ENCODE measurements at places on chromosomes 5 and 9.

DNA sequence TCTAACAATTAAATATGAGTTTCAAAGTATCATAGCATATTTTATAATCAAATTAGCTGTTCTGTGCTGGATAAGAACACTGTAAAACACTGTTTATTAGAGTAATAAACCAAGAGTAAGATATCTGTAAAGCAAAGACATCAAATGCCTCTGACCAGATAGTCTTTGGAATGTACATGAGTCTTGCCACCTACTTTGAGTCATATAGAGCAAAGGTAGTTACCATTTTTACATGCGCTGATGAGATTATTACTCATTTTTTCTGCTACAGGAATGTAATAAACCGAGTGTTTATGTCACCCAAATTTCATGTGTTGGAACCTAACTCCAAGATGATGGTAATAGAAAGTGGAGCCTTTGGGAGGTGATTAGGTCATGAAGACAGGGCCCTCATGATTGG lies 654.5 kb downstream of the CETN3 start:
- no peak for DNase-seq

- DNase-seq: no peak
Measured at GRCh38 chr5:143205386-143205785, 198.1 kb downstream of the NR3C1 start.

DNA sequence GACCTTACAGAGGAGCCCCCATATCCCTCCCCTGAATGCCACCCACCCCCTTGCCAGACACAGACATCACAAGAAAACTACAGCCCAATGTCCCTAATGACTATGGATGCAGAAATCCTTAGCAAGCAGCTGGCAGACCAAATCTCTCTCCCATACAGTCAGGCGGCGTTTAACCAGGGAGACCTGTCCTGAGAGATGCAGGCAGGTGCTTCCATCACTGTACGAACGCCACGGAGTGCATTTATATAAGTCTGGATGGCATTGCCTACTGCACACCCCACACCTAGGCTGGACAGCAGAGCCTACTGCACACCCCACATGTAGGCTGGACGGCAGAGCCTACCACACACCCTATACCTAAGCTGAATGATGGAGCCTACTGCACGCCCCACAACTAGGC lies 34.4 kb upstream of the SARDH start:
- no peak for DNase-seq

- no peak for DNase-seq
Measured at GRCh38 chr5:38615042-38615441, 58.6 kb upstream of the LIFR start.

DNA sequence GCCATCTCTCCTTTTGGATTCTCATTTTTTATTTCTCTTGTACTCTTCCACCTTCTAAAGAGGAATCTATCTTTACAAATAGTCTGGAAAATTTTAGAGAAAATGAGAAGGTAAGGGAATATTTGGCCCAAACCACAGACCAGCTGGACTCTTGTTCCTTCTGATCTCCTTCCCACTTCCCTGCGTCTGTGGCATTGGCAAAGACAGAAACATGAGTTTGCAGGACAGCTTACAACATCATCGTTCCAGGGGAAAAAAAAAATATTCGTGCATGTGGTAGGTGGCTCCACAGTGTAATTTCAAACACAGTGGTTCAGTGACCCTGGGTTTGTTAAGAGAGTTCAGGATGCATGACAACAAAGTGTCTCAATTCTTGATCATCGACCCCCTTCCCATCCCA lies 755.0 kb downstream of the DNAH5 start:
- no peak for DNase-seq

DNA sequence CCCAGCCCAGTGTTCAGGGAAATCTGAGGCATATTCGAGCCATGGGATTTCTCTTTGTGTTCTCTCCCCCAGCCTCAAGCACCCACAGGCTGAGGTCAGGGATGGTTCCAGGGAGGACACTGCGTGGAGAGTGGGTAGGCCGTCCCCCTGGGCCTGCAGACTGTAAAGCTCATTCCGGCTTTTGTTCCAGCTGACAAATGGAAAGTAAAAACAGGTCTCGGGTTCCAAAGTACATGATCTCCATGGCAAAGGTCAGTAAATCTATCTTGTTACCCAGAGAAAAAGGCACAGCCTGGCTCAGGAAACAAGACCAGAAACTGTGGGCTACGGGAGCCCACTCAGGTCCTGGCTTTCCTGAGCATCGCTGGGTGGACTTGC lies 116.2 kb downstream of the ROR2 start:
- DNase-seq: no peak

DNA sequence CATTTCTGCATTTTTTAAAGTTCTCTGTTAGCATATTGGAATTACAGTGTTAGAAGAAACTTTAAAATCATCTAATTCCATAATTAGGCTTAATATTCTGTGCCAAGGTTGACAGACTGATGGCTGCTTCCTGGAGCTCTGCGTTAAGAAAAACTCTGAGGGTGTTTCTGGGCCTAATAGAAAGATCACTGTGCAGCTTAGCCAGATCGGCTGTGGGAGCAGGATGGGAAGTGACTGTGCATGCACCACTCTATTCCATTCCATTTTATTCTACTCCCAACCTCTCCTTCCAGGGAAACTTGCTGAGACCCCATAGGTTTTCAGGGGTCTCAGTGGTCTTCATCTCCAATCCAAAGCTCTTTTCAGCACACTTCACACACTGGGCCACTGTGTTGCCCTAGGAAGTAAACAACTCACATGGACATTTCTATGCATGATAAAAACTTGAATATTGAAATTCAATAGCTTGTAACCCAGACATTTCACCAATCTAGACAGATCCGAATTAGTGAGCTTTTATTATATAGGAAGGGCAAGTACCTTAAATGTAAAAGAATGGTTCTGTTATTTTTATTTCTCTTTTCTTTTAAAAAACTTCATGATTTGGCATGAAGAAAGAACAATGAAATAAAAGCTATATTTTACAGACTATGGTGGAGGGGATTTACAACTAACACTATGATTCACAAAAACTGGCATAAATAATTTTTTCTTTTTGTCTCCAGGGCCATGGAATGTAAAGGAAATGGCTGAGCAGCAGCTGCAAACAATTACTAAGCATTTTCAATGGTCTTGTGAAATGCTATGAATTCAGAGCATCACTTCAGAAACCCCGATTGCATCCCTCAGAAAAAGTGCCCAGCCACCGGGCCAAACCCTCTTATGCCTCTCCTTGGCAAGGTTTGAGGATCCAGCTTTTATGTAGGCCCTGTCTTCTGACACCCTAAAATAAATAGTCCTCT lies 51.4 kb upstream of the DAB2 start:
- no peak for DNase-seq

GRCh38 chr5:127988146-127988760 lies 95.3 kb upstream of the SLC12A2 start:
- DNase-seq: no peak

GRCh38 chr9:4741365-4742089 lies 525 bp upstream of the AK3 start:
- no peak for DNase-seq

DNA sequence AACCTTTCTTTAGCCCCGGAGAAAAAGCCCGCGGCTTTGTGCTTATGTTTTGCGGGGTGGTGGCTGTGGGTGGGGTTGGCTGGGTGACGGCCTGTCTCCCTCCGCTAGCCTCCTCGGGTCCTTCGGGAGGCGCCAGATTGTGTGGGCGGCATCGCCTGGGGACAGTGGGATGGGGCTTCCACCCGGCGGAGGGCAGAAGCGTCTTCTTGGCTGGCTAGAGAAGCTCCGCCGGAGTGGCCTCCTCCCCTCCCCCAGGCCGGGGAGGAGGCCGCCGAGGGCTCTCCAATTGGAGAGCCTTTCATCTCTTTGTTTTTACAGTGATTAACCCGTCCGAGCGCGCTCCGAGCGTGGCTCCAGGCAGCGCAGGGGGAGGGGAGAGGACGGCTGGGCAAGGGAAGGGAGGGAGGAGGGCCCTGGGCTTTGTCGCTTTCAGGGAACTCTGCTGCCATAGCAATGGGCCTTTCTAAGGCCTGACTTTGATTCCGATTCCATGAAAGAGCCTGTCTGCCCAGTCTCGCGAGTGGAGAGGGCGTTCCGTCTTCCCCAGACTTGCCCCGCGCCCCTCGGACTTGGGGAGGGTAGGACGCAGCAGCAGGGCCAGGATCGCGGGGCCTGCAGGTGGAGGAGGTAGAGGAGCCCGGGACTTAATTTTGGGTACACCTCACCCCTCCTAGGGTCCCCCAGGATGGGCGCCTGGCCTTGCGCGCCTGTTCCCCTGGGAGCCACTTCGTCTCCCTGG lies 36.7 kb upstream of the TIFAB start:
- DNase-seq: no peak

DNA sequence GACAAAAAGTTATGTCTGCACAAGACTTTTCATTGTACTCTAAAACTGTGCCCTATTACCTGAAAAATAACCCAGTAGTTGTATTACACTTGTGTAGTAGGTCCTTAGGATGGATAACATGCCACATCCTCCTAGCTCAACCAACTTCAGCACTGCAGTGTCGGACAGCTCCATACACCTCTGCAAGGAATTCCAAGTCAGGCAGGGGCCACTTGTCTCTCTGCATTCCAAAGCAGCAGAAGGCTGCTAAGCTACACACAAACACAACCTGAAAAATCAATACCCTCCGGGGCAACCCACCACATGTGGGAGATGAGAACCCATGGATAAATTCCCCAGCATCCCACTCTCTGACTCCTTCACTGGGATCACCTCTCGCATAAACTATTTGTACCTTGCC lies 50.2 kb downstream of the MED10 start:
- no peak for DNase-seq

DNA sequence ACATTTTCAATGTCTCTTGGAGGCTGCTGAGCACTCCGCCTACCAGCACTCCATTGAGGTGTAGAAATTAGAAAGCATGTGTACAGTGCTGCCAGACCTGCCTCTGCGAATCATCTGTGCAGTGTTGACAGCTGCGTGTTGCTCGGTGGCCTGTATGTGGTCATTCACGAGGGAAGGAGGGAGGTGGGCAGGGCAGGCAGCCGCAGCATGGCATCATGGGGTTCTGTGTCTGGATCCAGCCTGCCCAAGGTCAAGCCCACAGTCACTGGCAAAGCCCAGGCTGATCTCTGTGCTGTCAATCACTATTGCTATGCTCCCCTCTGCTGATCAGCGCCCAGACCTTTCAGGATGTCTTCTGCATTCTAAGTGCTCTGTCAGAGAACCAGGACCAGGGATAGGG lies 8.0 kb upstream of the PDZD2 start:
- DNase-seq: no peak

DNA sequence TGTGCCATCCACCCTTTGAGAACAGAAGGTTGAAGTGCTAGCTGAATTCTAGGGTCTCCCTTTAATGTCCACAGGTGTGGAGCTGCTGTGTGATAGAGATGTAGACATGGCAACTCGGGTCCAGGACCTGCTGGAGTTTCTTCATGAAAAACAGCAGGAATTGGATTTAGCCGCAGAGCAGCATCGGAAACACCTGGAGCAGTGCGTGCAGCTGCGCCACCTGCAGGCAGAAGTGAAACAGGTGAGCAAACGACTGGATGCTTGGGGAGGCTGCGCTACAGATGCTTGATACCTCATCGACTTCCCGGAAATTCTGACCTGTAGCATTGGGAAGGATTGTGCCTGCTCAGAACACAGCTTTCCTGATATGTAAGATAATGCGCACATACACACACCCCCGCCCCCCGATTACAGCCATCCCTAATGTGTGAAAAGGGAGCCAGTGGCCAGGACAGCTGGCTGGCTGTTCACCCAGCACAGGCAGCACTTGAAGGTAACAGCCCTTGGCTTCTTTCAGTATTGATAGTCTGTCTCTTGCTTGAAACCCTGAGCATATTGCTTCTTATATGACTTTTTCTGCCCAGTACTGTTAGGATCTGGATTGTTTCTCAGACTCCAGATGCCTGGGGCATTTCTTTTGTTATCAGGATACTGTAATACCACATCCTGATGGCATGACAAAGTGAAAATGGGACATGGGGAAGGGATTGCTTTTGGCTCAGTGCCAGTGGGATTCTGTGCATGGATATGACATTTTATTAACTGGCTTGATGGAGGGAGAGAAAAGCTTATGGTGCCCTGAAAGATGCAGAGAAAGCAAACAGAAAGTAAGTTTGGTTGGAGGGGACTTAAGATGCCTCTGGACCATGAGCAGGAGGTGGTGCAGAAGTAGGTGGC lies 216.8 kb upstream of the OTULINL start:
- DNase-seq: no peak

DNA sequence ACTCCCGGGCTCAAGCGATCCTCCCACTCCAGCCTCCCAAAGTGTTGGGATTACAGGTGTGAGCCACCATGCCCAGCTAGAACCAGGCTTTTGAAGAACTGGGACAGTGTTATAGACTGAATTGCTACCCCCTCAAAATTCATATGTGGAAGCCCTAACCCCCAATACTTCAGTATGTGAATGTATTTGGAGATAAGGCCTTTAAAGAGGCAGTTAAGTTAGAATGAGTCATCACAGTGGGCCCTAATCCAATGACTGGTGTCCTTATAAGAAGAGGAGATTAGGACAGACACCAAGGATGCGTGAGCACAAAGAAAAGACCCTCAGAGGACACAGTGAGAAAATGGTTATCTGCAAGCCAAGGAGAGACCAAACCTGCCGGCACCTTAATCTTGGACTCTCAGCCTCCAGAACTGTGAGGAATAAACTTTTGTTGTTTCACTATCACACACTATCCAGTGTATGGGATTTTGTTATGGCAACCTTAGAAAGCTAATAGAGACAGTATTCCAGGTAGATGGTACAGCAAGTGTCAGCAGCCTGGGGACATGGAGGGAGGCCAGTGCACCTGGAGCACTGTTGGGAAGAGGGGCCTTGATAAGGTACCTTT lies 31.4 kb upstream of the ERGIC1 start:
- DNase-seq: no peak

DNA sequence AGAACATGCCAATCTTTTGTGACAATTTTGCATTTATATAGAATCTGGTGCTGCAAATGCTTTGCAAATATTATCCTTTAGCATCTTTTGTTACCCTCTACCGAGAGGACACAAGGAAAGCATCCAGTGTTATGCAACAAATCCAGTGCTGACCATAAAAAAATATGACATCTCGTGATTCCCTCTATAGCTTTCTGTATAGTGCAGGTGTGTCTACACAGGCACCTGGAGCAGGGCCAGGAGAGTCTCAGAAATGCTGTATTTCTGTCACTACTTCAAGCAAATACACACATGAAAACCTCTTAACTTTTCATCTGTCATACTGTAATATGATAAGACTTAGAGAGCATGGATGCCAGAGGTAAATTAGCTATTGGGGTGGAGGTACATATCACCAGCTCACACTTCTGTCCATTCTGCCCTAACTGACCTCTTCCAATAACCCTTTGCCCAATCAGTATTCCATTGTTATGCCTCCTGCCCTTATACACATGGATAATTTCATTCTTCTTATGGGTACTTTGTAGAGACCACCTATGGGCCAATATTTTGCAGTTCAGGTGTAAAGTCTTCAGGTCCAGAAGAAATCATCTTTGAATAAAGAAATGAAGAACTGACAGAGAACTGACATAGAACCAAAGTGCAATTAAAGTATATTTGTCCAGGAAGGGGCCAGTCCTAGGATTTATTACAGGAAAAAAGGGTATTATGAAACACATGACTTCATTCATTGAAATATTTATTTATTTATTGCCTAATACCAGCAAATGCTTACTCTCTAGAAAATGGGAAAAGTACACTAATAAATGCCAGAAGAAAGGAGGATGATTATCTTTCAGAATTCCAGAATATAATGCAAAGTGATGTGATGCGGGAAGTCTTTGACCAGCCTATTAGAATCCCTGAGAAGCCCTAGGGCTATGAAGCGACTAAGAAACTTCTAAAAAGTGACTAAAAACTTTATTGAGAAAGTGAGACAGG lies 106.5 kb downstream of the EPB41L4A start:
- DNase-seq: no peak

GRCh38 chr9:111258209-111258874 lies 71.7 kb downstream of the OR2K2 start:
- DNase-seq: no peak

- no peak for DNase-seq
Measured at GRCh38 chr5:92283521-92283920, 900.4 kb upstream of the ARRDC3 start.

Data from thymus (tissue), 14 donors.